ENCODE measurements at places on chromosomes 6 and 20. TPM values are rescaled to one million over a fixed set of nuclear protein-coding genes. Genes with fewer than 3 reads are reported as not detected.

The MCHR2 gene
- polyA plus RNA-seq, result not detected

The PPP1R14C gene
- polyA plus RNA-seq, result 18.2 TPM

The AVP gene
- polyA plus RNA-seq, result not detected

The MOXD1 gene
- 85.6 TPM for polyA plus RNA-seq

The SLC17A1 gene
- 0.17 TPM for polyA plus RNA-seq

The PAX1 gene
- 0.22 TPM for polyA plus RNA-seq

The HLA-DQB1 gene
- polyA plus RNA-seq, result 11.2 TPM

The PDYN gene
- not detected for polyA plus RNA-seq

The KCNB1 gene
- 0.48 TPM for polyA plus RNA-seq

DNA sequence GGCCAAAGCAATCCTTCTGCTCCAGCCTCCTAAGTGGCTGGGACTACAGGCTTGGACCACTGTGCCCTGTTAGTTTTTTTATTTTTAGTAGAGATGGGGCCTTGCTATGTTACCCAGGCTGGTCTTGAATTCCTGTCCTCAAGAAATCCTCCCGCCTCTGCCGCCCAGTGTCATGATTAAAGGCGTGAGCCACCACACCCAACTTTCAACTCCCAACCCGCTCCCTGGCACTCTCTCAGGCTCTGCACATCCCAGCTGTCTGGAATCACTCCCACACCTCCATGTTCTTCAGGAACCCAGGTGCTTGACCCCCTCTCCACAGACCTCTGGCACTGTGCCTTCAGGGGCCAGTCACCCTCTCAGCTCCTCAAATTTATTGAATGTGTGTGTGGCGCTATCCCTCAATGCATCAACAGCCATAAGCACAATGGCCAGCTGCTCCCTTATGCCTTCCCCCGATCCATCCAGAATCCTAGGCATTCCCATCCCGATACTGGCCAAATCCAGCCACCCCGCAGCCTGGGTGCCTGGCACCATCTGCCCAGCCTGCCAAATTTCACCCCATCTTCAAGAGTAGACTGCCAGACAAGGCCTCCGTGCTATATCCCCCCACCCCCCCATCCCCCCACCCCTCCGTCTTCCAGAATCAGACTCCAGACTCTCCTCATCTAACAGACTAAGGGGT is 647 bp upstream of the POU5F1 start:
- DNase-seq, result no peak

DNA sequence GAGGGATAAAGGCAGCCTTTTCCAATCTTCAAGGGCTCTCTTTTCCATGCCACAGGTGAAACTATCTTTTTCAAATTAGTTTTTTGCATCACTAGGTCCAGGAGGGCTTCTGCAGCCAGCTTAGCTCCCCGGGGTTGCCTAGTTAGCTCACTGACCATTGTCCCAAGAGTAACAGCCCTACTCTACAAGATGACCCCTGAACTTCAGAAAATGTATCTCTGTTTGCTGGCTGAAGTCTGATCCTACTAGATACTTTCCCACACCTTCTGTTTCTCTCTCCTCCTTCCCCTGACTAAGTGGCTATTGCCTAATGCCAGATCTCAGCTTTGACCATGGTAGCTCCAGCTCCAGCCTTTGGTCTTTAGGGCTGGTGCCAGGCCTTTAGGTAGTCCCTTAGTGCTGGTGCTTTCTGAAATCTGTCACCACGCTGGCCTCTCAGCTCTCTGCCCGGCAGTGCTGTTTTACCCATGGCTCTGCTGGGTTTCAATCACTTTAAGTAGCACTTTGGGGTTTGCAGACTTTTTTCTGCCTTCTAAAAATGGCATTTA is 255.1 kb downstream of the RNGTT start:
- no peak for DNase-seq

GRCh38 chr6:7142918-7143475 is 35.2 kb downstream of the RREB1 start:
- DNase-seq, result no peak

DNA sequence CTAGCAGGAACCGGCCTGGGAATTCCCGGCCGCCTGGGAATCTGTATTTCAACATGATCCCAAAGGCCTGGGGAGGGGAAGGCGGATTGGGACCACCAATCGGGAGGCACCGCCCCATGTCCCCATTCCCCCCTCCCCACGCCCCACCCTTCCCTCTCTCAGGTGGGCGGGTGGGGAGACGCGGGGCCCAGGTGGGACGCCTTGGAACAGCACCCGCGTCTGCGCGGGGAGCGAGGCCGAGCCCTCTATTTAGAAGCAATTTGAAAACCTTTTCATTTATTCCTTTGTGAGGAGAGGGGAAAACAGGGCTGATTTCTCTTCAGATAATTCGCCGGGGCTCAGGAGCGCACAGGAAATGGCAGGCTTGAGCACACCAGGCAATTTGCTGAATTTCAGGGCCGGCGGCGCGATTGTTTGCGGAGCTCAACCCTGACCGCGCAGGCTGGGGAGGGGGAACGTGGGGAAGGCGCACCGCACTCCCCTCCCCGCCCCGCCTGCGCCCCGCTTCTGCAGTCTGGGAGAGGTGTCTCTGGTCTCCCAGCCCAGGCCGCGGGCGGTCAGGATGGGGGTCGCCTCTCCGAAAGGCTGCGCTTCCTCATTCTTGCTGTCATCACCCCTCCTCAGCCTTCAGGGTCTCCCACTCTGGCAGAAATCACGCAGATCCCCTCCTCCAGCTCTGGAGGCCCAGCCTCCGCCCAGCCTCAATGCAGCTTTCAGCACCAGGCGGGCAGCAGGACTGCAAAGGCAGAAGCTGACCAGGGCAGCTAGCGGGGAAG is 170.0 kb downstream of the GRM4 start:
- no peak for DNase-seq

GRCh38 chr6:158894193-158894592 is 75.0 kb upstream of the EZR start:
- no peak for DNase-seq

- DNase-seq, result no peak
These were observed 2.5 kb downstream of the TRIM38 start for GRCh38 chr6:25965058-25965457.

- no peak for DNase-seq
These were observed 13.0 kb downstream of the ALDH8A1 start for GRCh38 chr6:134936931-134937330.

GRCh38 chr6:157490611-157491269 is 109.8 kb downstream of the ZDHHC14 start:
- no peak for DNase-seq

- no peak for DNase-seq
These were observed 261.9 kb downstream of the CDH4 start for GRCh38 chr20:61514018-61514365.

- DNase-seq, result no peak
These were observed 847 bp upstream of the CD93 start for GRCh38 chr20:23086931-23087411.

DNA sequence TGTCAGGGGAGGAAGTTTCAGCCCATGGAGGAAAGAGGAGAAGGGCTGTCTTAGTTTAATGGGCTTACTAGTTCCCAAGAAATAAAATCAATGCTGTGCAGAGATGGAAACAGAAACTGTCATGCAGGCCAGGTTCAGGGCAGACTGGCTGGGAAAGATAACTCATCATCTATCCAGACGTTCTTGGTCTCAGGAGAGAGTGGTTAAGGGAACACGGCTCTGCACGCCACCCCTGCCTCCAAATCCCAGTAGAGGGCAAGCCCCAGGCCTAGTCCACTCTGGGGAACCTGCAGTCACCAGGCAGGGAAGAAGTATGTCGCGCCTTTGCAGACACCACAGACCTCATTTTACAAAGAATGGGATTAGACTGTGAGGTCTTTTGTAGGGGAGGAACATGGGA is 12.5 kb downstream of the ALDH8A1 start:
- DNase-seq, result no peak

GRCh38 chr6:169849396-169849795 is 98.0 kb downstream of the ERMARD start:
- no peak for DNase-seq

DNA sequence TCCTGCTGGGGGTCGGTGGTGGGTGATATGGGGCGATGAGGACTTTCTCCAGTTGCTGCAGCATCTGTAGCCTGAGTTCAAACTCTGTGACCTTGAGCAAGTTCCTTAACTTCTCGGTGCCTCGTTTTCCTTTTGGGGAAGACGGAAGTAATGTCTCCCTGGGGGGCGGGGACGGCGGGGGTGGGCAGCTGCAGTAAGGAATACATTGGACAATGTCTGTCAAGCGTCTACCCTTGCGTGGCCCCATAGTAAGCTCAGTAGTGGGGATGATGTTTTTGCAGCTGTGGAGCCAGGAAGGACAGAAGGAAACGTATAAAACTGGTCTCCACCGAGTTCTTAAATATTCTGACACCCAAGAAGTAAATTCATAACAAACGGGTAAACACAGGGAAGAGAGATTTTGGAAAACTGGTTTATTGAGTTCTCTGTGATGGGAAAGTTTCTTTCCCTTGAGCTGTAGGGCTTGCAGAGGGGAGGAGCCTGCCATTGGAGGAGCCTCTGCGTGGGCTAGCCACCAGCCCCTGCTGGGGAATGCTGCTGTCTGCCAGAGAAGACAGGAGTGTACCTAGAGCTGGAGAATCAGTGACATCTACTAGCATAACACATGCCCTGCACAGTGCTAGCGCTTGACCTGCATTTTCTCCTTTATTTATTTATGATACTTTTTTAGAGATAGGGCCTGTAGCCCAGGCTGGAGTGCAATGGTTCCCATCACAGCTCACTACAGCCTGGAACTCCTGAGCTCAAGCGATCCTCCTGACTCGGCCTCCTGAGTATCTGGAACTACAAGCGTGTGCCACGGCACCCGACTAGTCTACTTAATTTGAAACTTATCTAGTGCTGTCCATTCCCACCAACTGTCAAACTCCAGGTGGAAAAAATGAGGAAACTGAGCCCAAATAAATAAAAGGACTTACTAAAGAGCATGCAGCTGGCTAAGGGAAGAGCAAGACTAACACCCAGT is 1.2 kb upstream of the ACSS1 start:
- no peak for DNase-seq

DNA sequence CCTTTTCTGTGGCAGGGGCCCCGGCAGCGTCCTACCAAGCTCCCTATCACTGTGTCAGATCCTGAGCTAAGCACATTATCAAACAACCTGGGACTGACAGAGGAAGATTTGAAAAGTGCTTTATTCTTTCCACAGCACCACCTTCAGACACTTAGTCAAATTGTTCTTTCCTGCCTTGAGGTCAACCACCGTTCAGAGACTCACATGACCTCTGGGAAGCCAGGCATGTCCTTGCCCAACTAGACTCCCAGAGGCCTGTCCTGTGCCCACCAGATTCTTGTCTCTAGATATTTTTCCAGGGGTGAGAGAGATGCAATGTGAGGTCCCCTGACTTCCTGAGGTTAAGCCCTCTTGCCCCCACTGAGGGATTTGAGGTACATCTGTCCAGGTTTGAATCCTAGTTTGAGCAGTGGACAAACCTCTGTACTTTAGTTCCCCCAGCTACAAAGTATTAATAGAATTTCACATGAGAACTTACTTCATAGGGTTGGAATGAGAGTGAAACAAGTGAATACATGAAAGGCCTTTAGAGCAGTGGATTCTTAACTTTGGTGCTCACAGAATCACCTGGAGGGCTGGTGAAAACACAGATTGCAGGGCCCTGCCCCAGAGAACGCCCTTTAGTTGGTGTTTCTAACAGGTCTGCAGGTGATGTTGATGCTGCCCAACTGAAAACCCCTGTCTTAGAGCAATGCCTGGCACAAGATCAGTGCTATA is 179.8 kb downstream of the CLIC5 start:
- no peak for DNase-seq

DNA sequence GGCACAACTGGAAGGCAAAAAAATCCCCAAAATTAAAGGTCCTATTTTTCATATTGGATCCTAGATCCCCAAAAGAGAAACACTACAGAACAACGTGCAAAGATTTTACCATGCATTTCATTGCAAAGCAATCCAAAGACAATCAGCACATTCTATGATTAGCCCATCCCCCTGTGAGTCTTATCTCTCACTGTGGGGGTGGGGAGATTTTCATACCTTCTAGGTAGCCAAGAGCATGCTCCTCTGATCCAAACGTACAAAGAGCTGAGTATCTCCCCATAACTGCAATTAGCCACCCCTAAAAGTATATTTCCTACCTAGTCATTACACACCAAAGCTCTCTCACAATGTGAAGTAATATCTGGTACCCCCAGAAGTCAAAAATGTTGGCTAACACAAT is 22.2 kb upstream of the ENTPD6 start:
- DNase-seq, result no peak

GRCh38 chr20:2822073-2822472 is 5.9 kb downstream of the TMEM239 start:
- no peak for DNase-seq

- no peak for DNase-seq
These were observed 33.3 kb upstream of the ARMH2 start for GRCh38 chr6:24831771-24832716.

- DNase-seq, result no peak
These were observed 275.6 kb upstream of the SUPT3H start for GRCh38 chr6:45653117-45653883.
